Karpas-422 (cell line): ENCODE measurements at places on chromosomes 3 and 15. TPM values are rescaled to one million over a fixed set of nuclear protein-coding genes. Genes with fewer than 3 reads are reported as not detected.

GRCh38 chr3:192090586-192090985 lies 629.6 kb downstream of the PYDC2 start:
- H3K36me3 ChIP-seq = no peaks in the 10 kb centered on the region
- H3K27me3 ChIP-seq = no peaks in the 10 kb centered on the region
- no peak overlapping the region for H3K4me3 ChIP-seq
- H3K27ac ChIP-seq = no peak overlapping the region
- DNase-seq = peak; percentile 80

DNA sequence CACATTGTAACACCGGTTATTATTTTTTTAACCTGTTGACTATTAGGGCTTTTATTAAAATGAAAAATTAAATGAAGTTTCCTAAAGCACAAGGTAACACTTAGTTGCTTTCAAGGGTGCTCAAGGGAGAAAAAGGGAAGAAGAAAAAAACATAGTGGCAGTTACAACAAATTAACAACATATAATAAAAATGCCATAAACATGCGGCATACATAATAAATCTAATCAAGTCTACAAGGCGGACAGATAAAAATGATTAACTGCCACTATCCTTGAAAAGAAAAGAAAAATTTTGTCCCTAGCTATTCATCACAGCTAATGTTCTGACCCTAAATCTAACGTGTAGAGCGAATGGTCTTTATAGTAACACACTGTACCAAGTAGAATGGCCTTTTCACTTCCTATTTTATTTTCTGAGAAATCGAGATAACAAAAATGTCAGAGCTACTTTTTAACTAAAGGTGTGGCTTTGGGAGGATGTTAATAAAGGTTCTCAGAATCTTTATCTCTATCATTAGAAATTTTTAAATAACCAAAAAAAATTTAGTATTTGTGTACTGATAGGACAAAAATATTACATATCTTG lies 194.9 kb downstream of the FOXP1 start:
- no peak overlapping the region for H3K4me3 ChIP-seq
- H3K27ac ChIP-seq = peak overlapping the region; percentile 70
- DNase-seq = peak; percentile 72
- H3K36me3 ChIP-seq = peaks cover 8% of the 10 kb centered on the region; the same call in 1 of the 2 replicates
- peaks cover 93% of the 10 kb centered on the region for H3K4me1 ChIP-seq
- H3K27me3 ChIP-seq = no peaks in the 10 kb centered on the region

The ARPIN gene
- total RNA-seq = not detected in 2 replicates

The EIF4E3 gene
- total RNA-seq = not detected in 2 replicates

The AZI2 gene
- total RNA-seq = 11.0 and 38.1 TPM in 2 replicates
